Nucleus accumbens (tissue), 56 donors: ENCODE measurements at places on chromosomes 12 and 14.

DNA sequence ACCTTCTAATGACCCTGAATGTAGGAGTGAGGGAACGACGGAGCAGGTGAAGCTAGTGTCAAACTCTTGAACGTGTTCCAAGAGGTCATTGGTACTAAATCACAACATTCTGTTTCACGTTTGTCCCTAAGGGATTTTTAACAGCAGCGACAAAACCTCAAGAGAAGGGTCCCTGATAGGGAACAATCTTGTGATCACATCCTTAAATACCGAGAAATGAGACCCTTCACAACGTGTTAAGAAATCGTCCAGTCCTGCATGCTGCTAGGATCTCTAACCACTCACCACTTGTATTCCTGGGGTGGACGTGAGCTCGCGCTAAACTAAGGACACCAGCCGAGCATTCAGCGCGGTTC is 134.1 kb upstream of the KRAS start:
- no peak for DNase-seq

DNA sequence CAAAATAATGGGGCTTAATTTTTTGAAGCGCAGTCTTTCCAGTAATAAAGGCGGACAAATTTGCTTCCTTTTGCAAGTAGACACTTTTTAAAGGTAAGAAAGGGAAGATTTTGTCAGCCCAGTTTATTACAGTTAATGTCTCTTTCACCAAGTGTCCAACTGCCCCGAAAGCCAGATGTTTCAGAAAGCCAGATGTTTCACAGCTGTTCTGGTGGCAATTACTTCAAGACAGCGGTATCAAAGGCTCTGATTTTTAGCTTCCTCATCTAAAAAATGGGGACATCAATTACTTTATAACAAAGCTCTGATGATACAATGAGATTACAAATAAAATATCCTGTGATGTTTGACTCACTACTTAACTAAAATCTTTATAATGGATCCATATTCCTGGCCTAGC is 1.0 kb downstream of the WBP11 start:
- DNase-seq, result no peak

- no peak for DNase-seq
These were observed 73.2 kb upstream of the EGLN3 start for GRCh38 chr14:34023824-34024767.

- DNase-seq, result no peak
These were observed 16.9 kb upstream of the PDE3A start for GRCh38 chr12:20351406-20351805.

DNA sequence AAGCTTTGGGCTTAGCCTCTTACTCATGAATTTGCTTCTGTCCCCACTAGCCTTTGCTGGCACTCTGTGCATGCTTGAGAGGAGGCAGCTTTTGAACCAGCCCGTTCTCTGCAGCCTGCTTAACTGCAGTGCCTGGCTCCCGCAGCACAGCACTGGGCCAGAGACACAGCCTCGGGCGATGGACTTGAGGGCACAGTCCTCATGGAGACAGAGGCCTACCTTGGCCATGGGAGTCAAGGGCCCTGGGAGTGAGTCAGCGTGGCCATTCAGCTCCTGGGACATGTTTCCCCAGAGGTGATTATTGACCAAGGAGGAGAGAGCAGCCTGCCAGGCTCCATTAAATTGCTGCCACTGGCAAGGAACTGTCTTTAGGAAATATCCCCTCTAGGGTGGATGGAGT is 93.5 kb downstream of the SMOC1 start:
- DNase-seq, result no peak

GRCh38 chr14:47917344-47917954 is 242.0 kb upstream of the MDGA2 start:
- DNase-seq, result no peak

GRCh38 chr14:93007225-93007997 is 84.5 kb downstream of the CHGA start:
- DNase-seq, result no peak

GRCh38 chr14:58082491-58083098 is 69.4 kb downstream of the ARMH4 start:
- no peak for DNase-seq

DNA sequence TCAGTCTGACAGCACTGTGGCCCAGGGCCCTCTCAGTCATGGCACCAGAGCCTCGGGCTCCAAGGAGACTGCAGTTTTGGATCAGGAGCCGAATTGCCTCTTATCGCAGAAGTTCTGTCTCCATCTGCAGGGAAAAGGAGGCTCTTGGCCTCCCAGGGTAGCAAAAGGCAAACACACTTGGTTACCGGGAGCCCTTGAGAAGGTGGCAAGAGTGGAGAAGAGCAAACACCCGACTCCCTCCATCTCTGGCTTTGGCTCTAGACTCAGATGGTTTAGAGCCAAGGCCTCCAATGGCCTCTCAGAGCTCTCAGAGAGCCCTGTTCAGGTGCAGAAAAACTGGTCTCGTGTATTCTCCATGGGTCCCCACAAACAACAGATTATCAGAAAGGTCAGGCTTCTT is 44.6 kb downstream of the NINJ2 start:
- DNase-seq, result no peak

DNA sequence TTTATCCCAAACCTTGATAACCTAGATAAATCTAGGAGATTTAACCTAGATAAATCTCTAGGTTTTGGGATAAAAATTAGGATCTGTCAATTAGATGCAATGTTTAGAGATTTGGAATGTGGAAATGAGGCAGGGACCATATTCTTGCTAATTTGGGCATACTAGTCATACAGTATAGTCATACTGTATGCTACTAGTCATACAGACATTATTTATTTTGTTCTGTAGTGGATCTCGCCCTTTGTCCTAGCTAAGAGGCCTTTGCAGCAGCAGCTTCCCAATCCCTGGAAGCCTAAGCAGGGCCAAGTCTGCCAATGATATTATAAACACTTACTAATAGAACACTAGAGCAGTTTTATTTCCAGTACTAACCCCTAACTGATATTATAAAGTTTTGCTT is 136.4 kb downstream of the CEP128 start:
- no peak for DNase-seq

- peak; percentile 78 for DNase-seq
These were observed at the start of gene PHETA1 for GRCh38 chr12:111368788-111369495. Gene PHETA1, minus strand, starts transcription at chr12:111369095. Its CDS starts 5,668 bp downstream, at chr12:111363427.

GRCh38 chr12:132228476-132229192 is 84.4 kb downstream of the NOC4L start:
- DNase-seq, result no peak

GRCh38 chr12:97132270-97132669 is 225.2 kb downstream of the NEDD1 start:
- no peak for DNase-seq
